ENCODE measurements at places on chromosomes 16 and 17.

DNA sequence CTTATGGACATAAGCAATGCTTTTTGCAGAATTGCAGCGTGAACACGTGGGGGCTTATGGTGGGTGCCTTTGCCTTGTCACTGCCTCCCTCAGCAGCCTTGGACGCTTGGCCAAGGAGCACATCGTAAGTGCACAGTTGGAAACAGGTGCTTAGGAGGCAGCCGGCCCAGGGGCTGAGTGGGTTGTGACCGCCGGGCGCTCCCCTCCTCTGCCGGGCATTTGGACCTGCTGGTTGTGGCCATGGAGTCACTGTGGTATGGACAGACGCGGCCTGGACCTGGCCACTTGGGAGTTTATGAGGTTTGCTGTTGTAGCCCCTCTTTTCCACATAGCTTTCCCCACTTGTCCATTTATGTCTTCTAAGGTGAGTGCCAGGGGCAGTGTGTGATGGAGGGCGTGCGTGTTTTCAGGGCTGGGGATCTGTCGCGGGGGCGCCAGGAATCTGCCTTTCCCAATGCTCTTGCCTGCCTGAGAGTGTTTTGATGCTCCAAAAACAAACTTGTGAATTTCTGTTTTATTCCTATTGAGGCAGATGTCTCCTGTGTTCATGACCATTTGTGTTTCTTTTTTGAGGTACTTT, 49.2 kb downstream of the PDPK1 start:
- DNase-seq = peak; percentile 5

DNA sequence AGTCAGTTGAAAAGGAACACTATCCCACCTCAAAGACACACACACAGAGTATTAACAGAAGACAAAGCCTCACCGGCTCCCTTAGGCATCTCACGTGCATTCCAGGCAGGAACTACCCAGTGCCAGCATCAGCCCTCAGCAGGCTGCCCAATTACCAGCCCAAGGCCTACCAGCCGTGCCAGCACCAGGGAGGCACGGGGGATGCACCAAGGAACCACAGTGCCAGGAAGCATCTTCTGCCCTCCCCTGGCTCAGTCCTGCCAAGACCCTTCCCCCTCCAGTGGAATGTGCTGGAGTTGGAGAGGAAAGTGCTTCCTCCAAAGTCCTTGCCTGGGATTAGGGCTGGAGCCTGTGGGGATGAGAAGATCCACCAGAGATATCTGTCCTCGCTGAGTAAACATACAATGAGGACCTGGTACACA, 11.0 kb upstream of the KRT19 start:
- DNase-seq = no peak

DNA sequence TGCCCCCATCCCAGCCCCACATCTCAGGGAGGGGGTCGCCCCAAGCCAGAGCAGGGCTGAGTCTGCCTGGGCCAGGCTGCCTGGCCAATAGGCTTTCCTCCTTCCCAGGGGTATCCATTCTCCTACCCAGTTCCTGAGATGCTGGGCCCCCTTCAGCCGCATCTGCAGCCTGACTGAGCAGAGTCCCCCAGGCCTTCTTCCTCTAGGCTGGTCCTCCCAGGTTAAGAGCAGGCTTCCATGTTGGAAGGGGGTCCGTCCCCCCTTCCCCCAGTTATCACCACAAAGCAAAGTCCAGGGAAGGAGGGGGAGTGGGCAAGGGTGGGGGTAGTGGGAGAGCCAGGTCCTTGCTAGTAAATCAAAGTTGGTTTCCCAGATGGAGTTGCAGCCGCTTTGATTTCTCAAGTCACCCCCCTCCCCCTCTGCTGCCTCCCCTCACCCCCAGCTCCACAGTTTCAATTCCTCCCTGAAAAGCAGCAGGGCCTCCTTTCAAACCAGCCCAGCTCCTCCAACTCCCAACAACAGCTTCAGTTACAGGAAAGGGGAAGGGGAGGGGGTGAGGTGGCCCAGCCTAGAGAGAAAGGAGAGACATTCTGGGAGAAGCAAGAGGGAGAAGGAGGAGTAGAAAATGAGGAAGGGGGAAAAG, 9.5 kb upstream of the FZD2 start:
- no peak for DNase-seq

GRCh38 chr16:58859958-58860669, 126.0 kb upstream of the GOT2 start:
- DNase-seq = no peak

DNA sequence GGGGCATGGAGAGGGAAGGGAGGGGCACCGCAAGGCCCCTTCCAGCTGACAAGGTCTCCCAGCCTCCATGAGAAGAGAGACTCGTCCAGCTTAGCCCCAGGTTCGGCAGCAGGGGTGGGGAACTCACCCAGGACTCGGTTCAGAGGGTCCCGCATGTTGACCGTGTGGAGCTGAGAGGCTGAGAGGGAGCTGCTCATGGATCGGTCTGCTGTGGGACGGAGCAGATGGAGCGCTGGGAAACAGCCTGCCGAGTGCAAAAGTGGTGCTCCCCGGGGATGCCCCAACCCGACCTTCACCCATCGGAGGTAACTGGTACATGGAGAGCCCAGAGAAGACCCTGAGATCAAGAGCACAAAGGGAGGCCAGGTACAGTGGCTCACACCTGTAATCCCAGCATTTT, 4.9 kb downstream of the CSF3 start:
- DNase-seq = no peak
